ENCODE measurements at places on chromosomes 6 and 20. TPM values are rescaled to one million over a fixed set of nuclear protein-coding genes. Genes with fewer than 3 reads are reported as not detected.

- no peaks in the 10 kb centered on the region for H3K36me3 ChIP-seq
- DNase-seq, result no peak
- peak overlapping the region; percentile 33 for H3K27ac ChIP-seq
- H3K27me3 ChIP-seq, result no peaks in the 10 kb centered on the region
- peaks cover 28% of the 10 kb centered on the region for H3K4me1 ChIP-seq
- H3K4me3 ChIP-seq, result no peak overlapping the region
These were observed 95.6 kb upstream of the SHLD1 start for GRCh38 chr20:5654557-5654956.

KIF13A gene
- total RNA-seq, result 53.5 TPM

- H3K4me1 ChIP-seq, result peaks cover 13% of the 10 kb centered on the region
- peak overlapping the region; percentile 66 for H3K4me3 ChIP-seq
- peak overlapping the region; percentile 97 for H3K27ac ChIP-seq
- DNase-seq, result peak; percentile 55
- no peaks in the 10 kb centered on the region for H3K27me3 ChIP-seq
These were observed 1.7 kb downstream of the JAG1 start for GRCh38 chr20:10671919-10672623.

DNA sequence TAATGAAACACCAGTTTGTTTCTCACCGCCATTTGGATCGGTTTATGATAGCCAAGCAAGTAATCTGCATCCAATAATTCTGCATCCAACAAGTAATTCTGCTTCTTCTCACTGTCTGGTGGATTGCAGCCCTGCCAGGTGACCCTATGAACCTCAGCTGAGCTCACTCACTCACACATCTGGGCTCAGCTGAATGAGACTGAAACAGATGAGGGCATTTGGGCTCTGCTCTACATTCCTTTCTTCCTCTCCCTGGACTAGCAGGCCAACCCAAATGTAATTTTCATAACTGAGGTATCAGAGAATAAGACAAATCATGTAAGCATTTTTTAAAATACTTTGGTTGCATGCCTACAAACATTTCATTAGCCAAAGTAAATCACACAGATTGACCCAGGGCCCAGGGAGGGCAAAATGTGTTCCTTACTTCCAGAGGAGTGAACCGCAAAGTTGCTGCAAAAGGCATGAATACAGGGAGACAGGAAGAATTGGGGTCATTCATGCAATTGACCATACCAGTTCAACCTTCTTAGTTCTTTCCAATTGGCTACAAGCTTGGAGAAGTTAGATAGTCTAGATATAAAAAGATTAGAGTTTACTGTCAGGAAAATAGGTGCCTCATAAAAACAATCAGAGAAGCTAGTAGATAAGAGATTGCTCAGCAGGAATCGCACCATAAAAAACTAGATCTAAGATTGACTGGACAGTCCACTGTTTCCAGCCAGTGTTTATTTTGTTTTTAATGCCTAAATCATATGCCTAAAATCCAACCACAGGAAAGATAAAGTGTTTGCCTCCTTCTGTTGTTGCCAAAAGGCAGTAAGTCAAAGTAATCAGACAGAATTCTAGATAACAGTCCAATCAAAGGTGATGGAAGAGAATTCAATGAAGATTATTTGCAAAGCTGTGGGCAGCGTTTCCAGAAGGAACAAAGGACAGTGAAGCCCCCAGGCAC lies 43.7 kb downstream of the CBLN4 start:
- peak; percentile 18 for DNase-seq
- no peaks in the 10 kb centered on the region for H3K36me3 ChIP-seq
- no peaks in the 10 kb centered on the region for H3K27me3 ChIP-seq
- H3K27ac ChIP-seq, result no peak overlapping the region

DNA sequence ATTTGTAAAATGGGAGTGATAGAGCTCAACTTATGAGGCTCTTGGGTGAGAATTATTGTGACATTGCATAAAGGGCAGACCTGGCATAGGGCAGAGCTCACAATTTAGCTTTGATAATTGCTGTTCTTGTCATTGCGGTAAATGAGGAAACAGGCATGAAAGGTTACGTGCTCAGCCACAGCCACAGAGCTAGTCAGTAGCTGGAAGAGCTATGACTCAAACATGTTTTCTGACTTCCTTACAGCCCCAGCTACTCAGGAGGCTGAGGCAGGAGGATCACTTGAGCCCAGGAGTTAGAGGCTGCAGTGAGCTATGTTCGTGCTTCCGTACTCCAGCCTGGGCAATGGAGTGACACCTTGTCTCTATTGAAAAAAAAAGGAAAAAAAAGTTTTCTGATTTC lies 3.5 kb upstream of the GHRH start:
- H3K4me1 ChIP-seq, result no peaks in the 10 kb centered on the region
- H3K27me3 ChIP-seq, result no peaks in the 10 kb centered on the region
- H3K4me3 ChIP-seq, result no peak overlapping the region
- H3K36me3 ChIP-seq, result no peaks in the 10 kb centered on the region
- no peak for DNase-seq
- no peak overlapping the region for H3K27ac ChIP-seq
